ENCODE measurements at places on chromosomes 3 and 15.

DNA sequence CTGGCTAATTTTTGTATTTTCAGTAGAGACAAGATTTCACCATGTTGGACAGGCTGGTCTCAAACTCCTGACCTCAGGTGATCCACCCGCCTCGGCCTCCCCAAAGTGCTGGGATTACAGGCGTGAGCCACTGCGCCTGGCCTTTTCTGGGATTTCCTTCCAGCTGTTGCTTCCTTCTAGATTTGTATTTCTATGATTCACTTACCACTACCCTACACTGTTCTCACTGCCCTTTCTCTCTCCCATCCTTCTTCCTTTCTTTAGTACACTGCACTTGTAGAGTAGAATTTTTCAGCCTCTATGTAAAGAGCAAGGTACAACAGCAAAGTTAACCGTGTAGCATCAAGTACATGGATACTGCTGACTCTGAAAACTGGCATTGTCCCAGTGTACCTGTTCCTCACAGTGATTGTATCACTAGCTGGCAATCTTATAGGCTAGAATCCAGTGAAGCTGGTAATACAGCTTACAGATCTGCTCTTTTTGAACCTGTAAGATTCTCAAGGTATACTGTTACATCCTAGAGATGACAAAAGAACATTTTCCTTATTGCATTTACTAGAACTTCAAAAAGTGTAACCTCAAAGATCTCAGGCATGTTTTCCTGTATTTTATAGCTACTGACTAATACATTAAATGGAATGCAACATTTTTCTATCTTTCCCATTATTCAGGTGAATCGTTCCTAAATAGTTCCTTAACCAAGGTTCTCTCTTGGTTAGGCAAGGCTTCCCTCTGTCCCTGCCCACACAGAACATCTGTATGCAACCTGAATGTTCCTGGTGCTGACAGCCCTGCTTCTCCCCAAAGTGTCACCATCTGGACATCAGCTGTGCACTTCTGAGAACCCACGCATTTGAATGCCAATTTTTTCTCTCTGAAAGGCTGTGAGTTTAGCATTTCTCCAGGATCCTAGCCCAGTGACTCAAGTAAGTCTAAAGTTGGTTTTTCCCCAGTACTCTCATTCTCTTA, 74.1 kb upstream of the RAP2B start:
- DNase-seq, result no peak

- no peak for DNase-seq
Observed at GRCh38 chr3:73573204-73573603, 51.5 kb downstream of the PDZRN3 start.

GRCh38 chr3:174821477-174821876, 37.7 kb upstream of the NAALADL2 start:
- DNase-seq, result peak; percentile 21

DNA sequence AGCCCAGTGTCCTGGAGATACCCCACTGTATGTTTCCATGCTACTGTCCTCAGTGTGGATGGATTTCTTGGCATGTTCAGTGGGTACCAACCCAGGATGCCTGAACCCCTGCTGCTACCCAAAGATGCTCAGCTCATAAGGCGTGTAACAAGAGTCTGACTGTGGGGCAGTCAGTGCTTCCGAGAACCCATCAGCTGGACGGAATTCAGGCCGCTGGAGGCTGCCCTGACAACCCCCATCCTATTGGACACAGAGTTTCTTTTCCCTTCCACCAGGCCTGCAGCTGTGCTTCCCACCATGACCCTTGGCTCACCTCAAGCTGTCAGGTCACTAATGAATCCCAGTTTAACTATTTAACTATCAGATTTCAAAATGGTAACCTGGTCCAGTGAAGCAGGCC, 224.1 kb upstream of the FEZF2 start:
- no peak for DNase-seq

- DNase-seq, result no peak
Observed at GRCh38 chr3:105944721-105945120, 75.9 kb upstream of the CBLB start.

DNA sequence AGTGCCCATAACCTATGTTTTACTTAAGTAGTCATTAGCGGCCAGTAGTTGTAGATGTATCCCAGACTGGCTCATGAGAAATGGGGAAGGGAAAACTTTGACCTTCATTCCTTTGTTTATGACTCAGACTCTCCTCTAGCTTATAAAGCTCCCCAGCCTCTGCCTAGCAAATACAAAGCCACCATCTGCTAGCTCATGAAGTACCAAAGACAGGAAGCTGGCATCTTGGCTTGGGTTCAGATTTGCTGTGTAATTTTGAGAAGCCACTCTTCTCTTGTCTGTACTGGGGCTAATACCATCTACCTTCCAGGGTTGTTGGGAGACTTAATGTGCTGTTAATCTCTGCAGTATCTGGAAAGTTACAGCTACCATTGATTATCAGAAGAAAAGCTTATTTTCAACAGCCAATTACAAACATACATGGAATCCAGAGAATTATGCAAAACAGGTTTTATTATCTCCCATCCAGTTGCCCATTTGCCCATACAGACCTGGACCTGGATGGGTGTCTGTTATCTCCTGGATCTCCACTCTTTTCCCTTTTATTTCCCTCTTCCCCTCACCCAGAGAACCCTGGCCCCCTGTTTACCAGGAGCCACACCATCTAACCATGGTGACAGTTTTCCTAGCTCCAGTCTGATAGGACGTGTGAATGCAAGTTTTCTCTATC, 153.8 kb downstream of the SEMA6D start:
- DNase-seq, result no peak

DNA sequence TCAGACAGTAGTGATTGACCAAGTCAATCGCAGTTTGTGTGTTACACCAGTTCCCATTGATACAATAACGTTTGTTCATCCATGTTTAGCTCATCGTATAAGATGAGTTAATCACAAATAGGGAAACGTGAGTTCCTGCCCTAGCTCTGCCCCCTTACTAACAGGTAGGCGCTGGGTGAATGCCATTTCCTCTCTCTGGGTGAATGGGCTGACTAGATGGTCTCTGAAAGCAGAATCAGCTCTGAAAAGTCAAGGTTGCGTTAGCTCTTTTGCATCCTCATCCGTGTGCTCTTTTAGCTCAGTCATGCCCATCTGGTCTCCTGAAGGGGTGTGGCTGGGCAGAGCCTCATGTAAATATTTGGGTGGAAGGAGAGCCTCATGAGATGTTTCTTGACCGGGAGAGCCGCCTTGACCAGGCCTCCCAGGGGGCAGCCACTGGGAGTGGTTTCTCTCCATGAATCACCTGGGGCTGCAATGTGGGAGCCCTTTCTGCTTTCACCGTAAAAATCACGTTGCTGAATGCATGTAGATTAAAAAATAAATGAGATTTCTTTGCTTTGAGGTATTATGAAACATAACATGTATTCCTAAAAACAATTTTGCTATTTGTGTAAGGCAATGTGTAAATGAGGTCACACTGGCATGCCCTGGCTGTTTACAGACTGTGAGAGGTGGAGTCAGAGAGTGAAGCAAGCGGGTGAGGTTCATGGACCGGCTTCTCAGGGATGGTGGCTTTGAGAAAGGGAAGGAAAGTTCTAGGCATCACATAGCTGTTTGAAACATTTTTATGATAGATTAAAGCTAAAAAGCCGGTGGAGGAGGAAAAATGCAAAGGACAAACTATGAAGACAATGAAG, 108.4 kb upstream of the RASGRP1 start:
- no peak for DNase-seq

DNA sequence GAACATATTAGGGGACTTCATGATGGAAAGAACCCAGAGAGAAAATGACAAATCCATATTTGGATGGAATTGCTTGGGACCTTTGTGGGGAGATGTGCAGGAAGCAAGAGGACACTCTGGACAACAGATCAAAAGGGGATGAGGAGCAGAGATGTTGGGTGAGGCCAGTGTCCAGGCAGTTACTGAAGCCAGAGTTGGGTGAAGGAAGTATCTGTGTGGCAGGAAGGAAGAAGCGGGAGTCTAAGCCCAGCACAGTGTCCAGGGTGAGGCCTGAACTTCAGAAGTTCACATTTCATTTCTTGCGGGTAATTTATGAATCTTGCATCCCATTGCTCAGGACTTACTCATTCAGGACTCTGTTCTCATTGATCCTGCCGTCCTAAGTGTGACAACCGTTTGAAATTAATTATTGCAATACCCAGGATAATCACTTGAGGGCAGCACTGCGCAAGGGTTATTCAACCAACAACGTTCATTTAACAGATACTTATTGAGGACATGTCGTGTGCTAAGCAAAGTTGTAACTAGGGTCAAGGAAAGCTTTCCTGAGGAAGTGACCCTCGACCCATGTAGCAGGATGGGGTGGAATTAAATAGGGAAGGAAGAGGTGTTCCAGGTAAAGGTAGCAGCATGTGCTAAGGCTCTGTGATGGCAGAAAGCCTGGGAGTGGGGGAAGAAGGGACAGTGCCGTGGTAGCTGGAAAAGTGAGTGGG, 61.3 kb upstream of the CMTM8 start:
- peak; percentile 86 for DNase-seq

GRCh38 chr3:118531816-118532215, 502.8 kb downstream of the IGSF11 start:
- no peak for DNase-seq

GRCh38 chr3:72950801-72951200, 45.8 kb upstream of the PPP4R2 start:
- DNase-seq, result no peak

DNA sequence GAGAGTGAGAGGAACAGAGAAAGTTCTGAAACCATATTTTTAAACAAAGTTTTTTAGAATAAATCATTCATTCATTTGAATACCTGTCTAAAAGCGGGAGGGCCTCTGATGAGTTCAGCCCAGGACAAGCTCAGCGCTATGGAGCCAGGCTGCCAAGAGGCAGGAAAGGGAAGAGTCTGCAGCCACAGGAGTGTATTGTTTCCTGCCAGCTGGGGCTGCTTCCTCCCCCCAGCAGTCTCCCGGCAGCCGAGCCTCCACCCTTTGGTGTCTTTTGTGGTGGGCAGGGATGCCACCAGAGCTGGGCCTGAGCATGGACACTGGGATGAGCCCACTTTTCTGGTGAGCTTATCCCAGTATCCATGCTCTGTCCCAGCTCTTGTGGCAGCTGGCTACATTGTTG, 199.5 kb upstream of the TPRG1 start:
- DNase-seq, result peak; percentile 67

DNA sequence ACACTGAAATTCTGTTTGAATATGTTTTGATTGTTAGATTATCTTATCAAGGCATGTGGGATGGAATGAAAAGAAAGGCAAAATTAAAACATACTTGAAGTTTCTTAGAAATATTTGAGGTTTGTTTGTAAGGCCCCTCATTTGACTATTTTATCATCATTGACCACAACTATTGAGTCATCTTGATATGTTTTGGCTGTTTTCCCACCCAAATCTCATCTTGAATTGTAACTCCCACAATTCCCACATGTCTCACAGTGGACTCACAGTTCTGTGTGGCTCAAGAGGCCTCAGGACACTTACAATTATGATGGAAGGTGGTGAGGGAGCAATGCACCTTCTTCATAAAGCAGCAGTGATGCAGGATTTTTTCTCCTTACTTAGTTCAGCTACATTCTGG, 917.1 kb downstream of the PLOD2 start:
- DNase-seq, result no peak

GRCh38 chr15:80059786-80060355, 395 bp downstream of the ZFAND6 start:
- peak; percentile 70 for DNase-seq

- peak; percentile 31 for DNase-seq
Observed at GRCh38 chr15:69601711-69602504, 149.3 kb downstream of the RPLP1 start.

GRCh38 chr3:143850877-143851276, 2.6 kb upstream of the SLC9A9 start:
- DNase-seq, result no peak

DNA sequence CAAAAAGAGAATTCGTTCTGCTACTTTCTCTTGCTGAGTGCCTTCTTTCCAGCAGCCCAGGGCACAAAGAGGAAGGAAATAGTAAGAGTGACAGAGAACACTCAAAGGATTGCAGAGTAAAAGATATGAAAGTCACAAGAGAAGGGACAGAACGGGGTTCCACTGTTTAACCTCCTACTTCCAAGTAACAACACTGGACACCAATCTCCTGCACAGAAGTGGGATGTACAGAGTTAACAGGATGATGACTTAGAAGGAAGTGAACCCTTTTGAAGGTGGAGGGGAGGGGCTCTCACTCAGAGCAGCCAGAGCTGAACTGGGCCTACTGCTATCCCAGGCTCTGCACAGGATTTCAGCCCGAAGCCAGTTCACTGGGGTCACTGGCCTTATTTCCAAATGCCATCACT, 130.1 kb upstream of the PRICKLE2 start:
- peak; percentile 55 for DNase-seq
